CD4-positive, alpha-beta T cell (primary cell): ENCODE measurements at places on chromosomes 5 and 9.

DNA sequence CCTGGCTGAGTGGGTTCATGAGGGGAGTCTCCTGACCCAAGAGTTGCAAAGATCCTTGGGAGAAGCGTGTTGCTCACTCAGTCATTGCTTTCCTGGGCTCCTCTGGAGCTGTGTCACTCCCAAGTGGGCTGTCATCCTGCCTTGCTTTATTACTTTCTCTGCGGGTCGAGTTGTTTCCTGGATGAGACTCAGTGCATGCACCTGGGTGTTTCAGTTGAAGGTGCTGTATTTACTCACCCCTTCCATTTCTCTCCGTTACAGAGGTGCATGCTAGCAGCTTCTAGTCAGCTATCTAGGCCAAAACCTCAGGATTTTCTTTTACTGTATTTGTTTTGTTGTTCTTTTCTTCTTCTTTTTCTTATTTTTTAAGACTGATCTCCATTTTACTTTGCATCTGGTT, 785.5 kb upstream of the EDIL3 start:
- no peak for DNase-seq

- DNase-seq: peak; percentile 20
These were observed 22.4 kb downstream of the CXXC5 start for GRCh38 chr5:139670369-139671095.

- no peak for DNase-seq
These were observed 247.4 kb downstream of the ARL15 start for GRCh38 chr5:54062958-54063357.

- DNase-seq: no peak
These were observed 214.2 kb downstream of the TMEM232 start for GRCh38 chr5:110512266-110512665.

GRCh38 chr5:103455796-103456195, 106.8 kb downstream of the NUDT12 start:
- DNase-seq: no peak

- no peak for DNase-seq
These were observed 95.2 kb downstream of the CNTLN start for GRCh38 chr9:17229945-17230560.

GRCh38 chr5:96936431-96937320, 796 bp downstream of the LNPEP start:
- DNase-seq: peak; percentile 25

DNA sequence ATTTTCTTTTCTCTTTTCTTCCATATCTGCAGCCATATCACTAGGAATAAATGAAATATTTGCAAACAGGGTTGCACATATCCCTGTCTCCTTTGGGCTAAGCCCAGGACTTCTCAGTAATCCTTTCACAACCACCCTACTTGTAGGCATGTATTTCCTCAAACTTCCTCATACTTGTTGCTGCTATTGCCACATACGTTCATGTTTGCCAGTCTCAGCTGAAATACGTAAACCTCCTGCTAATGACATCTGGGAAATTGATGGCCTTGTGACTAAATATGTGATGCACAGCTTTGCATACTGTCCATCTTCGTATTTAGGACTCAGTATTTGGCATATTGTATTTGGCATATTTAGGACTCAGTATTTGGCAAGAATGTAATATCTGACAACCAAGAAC, 224.6 kb downstream of the PLK2 start:
- DNase-seq: no peak

- no peak for DNase-seq
These were observed 257.9 kb downstream of the SGCD start for GRCh38 chr5:156584871-156585270.

DNA sequence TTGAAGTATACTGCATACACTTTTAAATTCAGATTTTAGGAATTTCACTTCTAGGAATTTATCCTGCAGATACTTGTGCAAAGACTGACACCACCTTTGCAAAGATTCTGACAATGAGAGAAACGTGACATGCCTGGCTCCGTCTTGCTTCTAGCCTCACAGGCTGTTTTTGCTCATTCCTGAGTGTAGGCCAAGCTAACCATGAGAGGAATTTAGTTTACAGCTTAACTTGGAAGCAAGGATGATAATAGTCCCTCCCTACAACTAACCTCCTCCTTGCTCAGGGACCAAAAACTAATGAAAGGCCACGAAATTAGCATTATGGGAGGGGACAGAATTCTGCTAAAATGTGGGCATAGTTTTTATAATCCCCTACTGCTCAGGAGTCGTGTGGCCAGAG, 31.1 kb downstream of the C5orf22 start:
- DNase-seq: no peak

- DNase-seq: no peak
These were observed 279.7 kb downstream of the GADD45G start for GRCh38 chr9:89884356-89885083.

GRCh38 chr9:74379718-74380117, 117.4 kb upstream of the RORB start:
- no peak for DNase-seq

- DNase-seq: peak; percentile 26
These were observed 494 bp downstream of the CERT1 start for GRCh38 chr5:75510836-75511434.

DNA sequence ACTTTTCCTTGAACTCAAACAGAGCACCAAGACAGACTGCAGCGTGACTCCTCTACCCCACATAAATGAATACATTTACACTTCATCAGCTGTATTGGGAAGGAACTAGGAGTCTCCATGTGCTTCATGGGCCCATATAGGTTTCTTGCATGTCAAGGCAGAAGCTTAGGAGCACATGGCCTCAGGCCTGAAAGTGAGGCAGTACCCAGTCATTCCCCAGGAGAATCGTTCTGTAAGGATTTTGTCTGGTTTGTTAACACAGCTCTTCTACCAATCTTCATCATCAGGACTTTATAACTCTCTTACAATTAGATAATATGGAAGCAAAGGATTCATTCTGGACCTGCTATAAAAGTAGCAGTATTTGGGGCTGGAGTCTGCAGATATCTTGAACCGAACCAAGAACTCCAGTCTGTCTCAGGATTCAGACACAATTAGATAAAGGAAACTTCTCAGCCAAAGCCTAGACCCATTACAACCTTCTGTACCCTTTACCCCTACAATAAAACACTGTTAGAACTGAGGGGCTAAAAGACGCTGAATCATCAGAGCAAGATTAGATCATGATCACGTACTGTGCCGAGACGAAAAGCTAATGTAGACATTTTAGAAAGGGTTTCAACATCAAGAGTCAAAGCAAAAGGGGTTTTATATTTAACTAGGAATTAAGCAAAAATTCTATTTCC, 385.5 kb upstream of the SLC30A5 start:
- DNase-seq: no peak

GRCh38 chr5:62561896-62562295, 16.7 kb upstream of the LRRC70 start:
- DNase-seq: no peak

DNA sequence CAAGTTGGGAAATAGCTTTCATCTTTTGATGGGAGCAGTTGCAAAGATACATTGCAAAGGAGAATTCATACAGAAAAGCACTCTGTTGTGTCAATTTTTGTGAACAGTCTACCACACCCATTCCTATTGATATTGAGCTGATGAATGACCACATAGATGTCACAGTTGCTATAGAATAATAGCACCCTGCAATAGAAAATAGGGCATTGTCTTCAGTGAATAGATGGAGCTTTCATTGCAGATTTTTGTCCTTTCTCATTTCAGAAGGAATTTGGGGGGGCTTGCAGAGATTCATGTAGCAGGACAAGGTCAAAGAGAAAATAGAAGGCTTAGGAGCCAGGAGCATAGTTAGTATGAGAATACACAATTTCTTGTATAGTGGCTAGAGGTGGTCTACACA, 237.9 kb downstream of the TMEM38B start:
- no peak for DNase-seq

GRCh38 chr9:76713381-76713780, 50.9 kb upstream of the PCA3 start:
- DNase-seq: no peak
